ENCODE measurements at places on chromosomes 4 and X.
A peak's percentile ranks its signal among the peaks of the same experiment; 100 is the strongest.

- no peak for DNase-seq
Measured at GRCh38 chrX:69565247-69565815, 50.6 kb upstream of the EDA start.

- DNase-seq: no peak
Measured at GRCh38 chr4:139223682-139224317, 46.8 kb upstream of the ELF2 start.

GRCh38 chr4:21451032-21451431, 497.5 kb downstream of the KCNIP4 start:
- DNase-seq: no peak

GRCh38 chr4:148649652-148650331, 207.6 kb upstream of the NR3C2 start:
- DNase-seq: no peak

- DNase-seq: no peak
Measured at GRCh38 chr4:159006202-159006601, 96.7 kb upstream of the RAPGEF2 start.

- DNase-seq: no peak
Measured at GRCh38 chr4:66300336-66300934, 630.1 kb upstream of the EPHA5 start.

GRCh38 chr4:112982680-112983079, 66.8 kb upstream of the ANK2 start:
- no peak for DNase-seq

- DNase-seq: no peak
Measured at GRCh38 chr4:2570551-2571222, 34.2 kb downstream of the FAM193A start.

- DNase-seq: no peak
Measured at GRCh38 chr4:180571516-180572055, 1671.6 kb upstream of the TENM3 start.

GRCh38 chr4:23768541-23768940, 121.3 kb downstream of the PPARGC1A start:
- DNase-seq: no peak

DNA sequence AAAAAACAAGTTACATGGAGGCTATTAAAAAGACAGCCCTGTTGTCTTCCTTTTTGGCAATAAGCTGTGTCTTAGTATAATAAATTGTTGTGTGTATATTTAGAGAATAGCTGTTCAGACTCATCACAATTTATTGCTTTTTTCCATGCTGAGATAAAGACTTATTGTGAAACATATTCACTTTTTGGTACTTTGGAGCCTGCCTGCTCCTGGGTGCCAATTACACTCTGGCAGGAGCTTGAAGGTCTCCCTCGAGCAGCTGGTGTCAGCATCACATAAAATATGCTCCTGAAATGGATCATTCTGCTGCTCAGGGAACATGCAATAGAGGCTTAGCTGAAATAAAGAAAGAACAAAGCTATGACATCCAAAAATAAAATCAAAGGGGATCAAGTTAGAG, 211.6 kb upstream of the DKK2 start:
- no peak for DNase-seq

GRCh38 chrX:101191217-101191750, 28.3 kb upstream of the DRP2 start:
- DNase-seq: peak; percentile 53

DNA sequence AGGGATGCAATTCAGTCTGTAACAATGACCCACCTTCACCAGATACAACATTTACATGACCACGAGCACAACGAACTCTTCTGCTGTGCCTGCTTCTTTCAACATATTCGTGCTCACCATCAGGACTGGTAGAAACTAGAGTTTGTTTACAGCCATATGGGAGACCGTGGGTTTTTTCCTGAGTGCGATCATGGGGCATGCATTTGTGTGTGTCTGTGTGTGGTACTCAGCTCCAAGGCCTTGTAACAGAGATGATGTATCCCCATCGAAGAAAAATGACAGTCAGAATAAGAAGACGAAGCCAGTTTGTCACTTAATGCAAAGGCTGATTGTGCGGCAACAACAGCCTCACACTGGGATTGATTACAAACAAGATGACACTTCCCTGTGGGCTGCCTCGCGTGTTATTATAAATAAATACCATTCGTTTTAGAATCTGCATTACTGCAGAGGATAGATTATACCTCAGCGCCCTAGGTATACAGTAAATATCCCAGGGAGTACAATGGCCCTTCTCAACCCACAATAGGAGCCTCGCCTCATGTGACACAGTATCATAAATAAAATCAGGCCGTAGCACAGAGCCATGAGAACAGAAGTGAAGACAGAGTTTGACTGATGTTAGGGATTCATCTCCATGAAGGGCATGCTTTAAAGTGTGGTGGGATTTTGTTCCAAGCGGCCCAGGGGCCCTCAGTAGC, 97.3 kb upstream of the NOCT start:
- DNase-seq: no peak

DNA sequence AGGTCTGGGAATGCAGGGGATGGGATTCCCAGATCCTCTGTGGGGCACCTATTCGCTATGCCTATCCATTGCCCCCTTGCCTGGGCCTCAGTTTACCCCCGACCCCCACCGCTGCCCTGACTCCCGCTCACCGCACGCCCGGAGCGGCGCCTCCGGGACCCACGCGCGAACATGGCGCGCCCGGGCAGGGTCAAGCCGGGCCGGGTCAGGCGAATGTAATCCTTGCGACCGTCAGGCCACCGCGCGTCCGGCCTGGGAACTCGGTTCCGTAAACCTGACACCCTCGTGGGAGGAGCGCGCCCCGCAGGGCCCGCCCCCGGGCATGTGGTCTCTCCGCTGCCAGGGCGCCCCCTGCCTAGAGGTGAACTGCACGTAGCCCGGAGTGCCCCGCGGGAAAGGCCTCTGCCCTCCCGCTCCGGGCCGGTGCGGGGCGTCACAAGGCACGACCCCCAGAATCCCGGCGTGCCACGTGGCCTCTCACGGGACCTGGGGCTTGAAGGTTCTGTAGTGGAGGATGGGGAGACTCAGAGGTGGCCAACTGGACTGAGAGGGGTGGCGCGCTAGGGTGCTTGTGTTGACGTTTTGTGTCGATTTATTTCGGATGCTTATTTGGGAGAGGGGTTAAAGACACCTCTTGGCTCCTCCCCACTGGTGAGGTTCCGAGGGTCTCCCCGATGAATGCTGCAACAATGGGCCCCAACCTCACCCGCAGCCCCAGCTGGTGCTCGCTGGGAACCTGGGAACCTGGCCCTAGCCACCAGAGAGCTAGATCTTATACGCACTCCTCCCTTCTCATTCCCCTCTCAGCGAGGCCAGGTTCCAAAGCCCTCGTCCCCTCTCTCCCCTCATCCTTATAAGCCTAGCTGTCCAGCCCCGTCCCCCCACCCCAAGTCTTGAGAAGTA, at the start of gene PRICKLE3:
Gene PRICKLE3, minus strand, starts transcription at position 249 of the 903 bp plus-strand sequence. Its CDS starts 76 bp downstream, at position 173.
- DNase-seq: peak; percentile 73

DNA sequence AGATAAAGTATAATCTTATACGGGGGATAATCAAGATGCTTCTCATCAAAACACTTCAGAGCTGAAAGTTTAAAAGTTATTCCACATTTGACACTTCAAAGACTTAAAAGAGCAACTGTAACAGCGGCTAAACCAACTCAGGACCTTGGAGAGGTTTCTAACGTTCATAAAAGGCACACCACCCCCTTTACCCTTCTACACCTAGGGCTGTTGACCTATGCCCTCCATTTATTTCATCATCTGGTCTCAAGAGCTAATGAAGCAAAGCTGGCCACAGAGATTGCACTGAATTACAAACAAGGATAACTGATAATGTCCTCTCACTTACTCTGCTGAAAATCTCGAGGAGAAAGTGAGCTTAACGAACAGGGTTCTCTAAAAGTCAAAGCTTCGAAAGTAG, 1.1 kb upstream of the RPS6KA6 start:
- DNase-seq: no peak

DNA sequence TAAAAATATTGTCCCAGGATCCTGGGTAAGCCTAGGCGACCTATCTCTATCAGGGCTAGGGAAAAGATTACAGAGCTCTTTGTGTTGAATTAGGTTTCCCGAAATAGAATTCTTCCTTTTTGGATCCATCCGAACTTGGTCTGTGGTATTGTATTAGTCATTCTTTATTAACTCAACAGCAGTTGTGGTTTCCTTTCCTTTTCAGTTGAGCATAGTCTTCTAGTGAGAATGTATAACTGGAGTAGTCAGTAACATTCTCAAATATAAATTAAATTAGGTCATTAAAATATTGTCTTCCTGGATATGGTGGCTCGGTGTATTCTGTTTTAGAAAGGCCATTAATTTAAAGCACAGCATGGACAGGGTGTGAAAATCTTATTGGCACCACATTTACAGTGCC, 520.4 kb downstream of the NLGN4X start:
- DNase-seq: no peak

DNA sequence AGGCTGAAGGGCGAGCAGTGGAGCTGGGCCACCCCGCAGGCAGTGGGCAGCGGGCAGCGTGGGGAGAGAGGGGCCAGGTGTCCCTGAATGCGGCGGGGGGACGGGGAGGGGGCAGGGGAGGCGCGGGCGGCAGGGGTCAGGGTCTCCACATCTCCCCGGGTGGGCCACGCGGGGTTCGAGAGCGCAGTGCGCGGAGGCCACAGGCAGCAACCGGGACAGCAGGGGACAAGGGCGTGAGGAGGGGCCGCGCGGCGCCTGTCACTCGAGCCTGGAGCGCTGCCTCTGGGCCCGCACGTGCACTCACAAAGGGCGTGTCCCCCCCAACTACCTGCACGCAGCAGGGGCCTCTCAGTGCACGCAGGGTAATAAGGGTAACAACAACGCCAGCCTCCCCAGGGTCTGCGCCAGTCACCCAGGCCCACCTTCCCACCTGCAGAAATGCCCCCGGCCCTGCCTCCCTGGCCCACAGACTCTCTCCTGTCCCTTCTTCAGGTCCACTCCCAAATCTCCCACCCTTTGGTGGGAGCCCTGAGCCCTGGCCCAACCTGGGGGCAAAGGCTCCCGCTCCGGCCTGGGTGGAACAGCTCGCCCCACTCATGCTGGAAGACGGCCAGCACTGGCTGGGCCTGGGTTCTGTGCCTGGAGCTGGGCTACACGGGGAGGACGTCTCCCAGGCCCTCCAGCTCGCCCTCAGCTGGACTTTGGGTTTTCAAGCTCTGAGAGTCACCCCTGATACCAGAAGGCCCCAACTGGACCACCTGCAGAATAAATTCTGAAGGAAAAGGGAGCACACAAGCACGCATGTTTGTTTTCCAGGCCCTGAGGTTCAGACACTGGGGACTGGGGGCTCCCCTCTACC, 53.2 kb downstream of the ZFYVE28 start:
- DNase-seq: peak; percentile 41

GRCh38 chr4:104979083-104979760, 167.5 kb upstream of the TET2 start:
- no peak for DNase-seq

DNA sequence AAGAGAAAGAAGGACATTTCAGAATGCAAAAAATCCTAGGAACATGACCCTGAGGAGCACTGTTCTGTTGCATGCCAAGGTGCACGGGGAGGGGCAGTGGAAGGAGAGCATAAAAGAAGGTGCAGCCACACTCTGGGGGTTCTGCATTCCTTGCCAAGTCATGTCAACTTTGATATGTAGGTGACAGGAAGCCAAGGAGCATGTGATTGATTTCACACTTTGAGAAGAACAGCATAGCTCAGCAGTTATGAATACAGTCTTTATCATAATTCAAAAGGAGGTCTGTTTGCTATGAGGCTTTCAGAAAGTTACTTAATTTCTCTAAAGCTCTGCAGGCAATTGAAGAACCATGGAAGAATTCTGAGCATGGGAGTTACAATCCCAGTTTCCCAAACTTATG, 50.6 kb downstream of the SCFD2 start:
- no peak for DNase-seq

- DNase-seq: no peak
Measured at GRCh38 chrX:47697181-47697580, 38.2 kb upstream of the UXT start.

DNA sequence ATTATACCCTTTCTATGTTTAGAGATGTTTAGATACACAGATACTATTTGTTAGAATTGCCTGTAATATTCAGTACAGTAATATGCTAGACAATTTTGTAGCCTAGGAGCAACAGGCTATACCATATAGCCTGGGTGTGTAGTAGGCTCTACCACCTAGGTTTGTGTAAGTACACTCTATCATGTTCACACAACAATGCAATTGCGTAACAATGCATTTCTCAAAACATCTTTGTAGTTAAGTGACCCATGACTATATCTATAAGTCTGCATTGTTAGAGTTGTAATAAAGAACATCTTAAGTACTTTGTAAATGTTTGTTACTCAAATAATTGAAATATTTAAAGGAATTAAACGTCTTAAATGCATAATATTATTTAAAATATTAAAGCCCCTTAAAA, 379.3 kb downstream of the PPP3CA start:
- DNase-seq: no peak

- no peak for DNase-seq
Measured at GRCh38 chr4:184573701-184574100, 75.5 kb downstream of the CASP3 start.

- no peak for DNase-seq
Measured at GRCh38 chrX:109880629-109881028, 122.3 kb upstream of the TMEM164 start.

DNA sequence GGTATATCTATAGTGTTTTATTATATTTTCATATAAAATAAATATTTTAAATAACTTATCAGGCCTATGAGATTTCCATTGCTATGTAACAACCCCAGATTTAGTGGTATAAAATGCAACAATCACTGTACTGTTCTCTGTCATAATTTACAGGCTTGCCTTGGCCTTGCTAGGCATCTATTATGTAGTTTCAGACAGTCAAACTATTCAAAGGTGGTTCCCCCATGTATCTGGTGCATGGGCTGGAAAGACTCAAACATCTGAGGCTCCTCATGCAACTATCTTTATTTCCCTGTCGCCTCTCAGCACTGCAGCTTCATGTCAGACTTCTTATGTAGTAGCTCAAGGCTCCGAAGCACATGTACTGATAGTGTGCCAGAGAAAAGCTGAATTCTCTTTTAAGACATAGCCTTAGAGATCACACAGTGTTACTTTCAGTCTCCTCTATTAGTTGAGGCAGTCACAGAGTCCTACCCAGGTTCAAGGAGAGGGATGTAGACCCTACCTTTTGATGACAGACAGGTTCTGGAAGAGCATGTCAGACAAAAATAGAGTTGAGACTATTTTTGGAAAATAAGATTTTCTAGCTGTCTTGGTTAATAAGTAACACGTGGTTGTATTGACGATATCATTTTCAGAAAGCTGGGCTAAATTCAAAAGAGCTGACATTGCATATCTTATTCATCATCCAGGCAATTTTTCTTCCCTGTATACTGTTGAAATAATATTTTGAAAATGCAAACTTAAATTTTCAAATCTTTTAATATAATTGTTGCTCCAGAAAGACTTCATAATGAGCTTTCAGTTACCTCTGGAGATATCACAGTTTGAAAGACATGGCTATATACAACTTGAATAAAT, 19.4 kb downstream of the MTTP start:
- DNase-seq: no peak

- no peak for DNase-seq
Measured at GRCh38 chr4:117793845-117794480, 240.3 kb upstream of the NDST3 start.

- DNase-seq: no peak
Measured at GRCh38 chr4:130449741-130450140, 1353.8 kb downstream of the C4orf33 start.

Data from eye (tissue), 1 donor.